ENCODE measurements at places on chromosomes 7 and 10. TPM values are rescaled to one million over a fixed set of nuclear protein-coding genes. Genes with fewer than 3 reads are reported as not detected.

- DNase-seq, result no peak
These were observed 42.6 kb upstream of the FAM133B start for GRCh38 chr7:92632791-92633190.

GRCh38 chr7:155750255-155751125 is 61.8 kb downstream of the SHH start:
- DNase-seq, result no peak

DNA sequence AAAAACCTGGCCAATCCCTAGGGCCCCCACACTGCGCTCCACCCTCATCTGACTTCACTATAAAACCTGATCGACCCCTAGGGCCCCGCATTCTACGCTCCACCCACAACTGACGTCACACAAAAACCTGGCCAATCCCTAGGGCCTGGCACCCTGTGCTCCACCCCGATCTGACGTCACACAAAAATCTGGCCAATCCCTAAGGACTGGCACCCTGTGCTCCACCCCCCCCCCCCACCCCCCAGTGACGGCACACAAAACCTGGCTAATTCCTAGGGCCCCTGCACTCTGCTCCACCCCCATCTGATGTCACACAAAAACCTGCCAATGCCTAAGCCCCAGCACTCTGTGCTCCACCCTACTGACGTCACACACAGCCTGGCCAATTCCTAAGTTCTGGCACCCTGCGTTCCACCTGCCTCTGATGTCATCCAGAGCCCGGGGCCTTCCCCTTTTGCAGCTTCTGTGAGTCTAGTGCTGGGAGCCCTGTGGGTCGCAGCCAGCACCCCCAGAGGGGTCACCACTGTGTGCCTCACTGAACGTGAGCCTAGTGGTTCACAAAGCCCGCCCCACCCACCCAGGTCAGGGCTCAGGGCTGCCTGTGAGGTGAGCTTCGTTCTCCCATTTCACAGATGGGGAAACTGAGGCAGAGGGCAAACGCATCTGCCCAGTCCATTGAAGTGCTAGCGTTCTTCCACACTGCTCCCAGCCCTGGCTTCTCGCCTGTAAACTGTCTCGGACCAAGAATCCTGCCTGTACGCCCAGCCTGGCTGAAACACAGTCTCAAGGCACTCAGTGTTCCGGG is 40.6 kb downstream of the MICALL2 start:
- no peak for DNase-seq

- no peak for DNase-seq
These were observed 77.8 kb upstream of the FAM133B start for GRCh38 chr7:92667816-92668535.

- DNase-seq, result no peak
These were observed 125.4 kb upstream of the PPP2R2D start for GRCh38 chr10:131775433-131775832.

- DNase-seq, result no peak
These were observed 24.3 kb downstream of the ABCB4 start for GRCh38 chr7:87451187-87451586.

DNA sequence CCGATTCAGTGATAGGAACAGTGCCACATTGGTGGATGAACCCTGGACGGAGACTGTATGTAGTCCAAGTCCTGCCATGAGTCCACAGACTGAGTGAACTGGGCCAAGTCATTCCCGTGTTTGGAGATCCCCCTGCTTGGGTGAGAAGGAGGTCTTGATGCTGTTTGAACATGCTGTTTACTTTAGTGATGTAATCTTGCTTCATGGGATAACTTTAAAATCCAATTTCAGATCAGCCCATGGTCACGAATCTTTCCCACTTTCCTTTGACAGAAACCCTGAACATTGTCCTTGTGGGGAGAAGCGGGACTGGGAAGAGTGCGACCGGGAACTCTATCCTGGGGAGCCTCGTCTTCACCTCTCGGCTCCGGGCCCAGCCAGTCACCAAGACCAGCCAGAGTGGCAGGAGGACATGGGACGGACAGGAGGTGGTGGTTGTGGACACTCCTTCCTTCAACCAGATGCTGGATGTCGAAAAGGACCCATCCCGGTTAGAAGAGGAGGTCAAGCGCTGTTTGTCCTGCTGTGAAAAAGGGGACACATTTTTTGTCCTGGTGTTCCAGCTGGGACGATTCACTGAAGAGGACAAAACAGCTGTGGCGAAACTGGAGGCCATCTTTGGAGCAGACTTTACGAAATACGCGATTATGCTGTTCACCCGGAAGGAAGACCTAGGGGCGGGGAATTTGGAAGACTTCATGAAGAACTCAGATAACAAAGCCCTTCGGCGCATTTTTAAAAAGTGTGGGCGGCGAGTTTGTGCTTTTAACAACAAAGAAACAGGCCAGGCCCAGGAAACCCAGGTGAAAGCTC is 26.6 kb downstream of the GIMAP8 start:
- DNase-seq, result no peak

DNA sequence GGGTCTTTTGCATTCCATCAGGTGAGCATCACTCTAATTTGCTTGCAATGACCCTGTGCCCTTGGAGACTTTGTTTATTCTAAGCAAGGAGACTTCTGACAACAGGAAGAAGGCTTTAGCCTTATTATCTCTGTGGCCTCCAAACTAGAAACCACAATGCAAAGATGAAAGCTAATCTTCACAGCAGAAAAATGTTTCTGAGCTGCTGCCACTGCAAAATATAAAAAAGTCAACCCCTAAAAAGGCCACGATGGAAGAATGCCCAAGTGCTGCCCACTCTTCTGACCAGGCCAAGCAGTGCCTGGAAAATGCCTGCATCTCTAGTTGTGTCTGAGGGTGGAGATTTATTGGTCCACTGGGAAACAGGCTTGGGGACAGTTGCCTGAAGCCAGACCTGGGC is 299.9 kb downstream of the C7orf25 start:
- no peak for DNase-seq

- DNase-seq, result no peak
These were observed 708 bp upstream of the GPR85 start for GRCh38 chr7:113087071-113087998.

DNA sequence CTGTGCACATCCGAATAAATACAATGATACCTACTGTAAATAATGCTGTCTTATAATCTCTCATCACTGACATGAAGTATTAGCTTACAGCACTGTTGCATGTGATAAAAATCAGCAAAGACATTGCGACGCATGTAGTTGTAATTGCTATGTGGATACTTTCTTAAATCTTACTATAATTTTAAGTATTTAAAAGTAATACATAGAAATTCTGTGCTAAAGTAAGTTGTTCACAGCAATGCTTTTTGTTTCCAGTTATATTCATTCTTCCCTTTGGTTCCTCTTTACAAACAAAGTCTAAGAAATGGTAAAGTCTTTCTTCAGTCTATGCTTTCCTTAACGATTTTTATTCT is 113.7 kb upstream of the DGKB start:
- DNase-seq, result no peak

- no peak for DNase-seq
These were observed 121.6 kb downstream of the ALOX5 start for GRCh38 chr10:45495438-45496152.

- DNase-seq, result no peak
These were observed 103.7 kb upstream of the ZPBP start for GRCh38 chr7:50196719-50197118.

DNA sequence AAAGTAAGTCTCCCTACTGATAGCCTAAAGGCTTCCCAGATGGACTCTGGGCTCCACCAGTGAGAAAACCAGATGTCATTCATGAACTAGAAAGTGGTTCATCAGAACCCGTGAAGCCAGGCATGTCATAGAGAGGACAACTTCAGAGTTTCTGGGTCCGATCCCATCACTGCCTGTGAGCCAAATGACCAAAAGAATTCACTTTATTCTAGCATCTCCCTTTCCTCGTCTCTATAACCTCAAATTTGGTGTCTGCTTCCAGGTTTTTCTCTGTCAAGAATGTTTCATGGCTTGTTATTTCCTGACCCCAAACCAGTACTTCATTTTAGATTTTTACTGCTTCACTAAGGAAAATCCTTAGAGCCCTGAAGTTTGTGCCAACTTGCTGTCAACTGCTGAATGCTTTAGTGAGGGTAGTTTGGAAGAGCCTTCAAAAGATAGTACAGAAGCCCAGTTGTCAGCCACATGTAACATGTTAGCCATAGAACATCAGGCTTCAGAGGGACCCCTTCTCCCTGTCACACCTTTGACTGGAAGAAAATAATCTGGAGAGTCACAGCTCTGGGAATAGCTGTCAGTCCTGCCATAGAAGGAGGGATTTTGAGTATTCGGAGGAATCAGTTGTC is 34.0 kb downstream of the ITGB8 start:
- DNase-seq, result no peak

DNA sequence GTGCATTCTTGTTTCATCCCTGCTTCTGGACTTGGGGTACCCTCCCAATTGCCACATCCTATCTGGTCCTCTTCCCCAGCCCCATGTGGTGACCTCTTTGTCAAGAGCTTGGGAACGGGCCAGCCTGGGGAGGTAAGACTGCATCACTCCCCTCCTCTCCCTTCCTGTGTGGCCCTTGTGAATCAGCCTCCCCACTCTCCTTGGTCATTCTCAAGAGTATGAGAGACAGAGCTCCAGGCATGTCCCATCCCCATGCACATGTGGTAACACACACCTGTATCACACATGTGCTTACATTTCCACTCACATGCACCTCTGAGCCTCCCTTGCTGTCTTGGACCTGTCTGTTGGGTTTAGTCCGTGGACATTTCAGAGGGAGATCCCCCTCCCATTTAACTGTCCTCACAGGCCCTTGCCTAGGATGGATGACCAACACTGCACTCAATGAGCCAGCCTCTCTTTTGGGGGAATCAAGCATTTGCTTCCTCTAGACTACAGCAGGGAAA is 2.6 kb downstream of the MRPL43 start:
- DNase-seq, result no peak

DNA sequence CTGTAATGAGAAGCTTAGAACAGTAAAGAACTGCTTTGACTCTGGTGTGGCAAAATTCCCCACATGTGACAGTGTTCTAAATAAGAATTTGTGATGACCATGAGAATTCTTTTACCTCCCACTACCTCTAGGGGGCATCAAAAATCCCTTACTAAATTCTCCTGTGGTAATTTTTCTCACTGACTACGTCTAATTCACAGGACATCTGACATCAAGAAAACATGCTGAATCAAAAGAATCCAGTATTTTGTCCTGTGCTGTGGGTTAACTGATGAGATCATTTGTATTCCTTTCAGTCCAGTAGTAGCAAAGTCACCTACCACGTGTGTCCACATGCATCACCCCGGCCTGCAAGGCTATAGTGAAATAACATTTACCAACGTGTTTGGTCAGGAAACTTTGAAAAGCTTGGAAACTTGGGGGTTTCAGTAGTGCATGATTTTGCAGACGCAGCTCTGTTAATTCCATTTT is 103.8 kb downstream of the ATE1 start:
- DNase-seq, result no peak

- DNase-seq, result no peak
These were observed 222.1 kb downstream of the GLI3 start for GRCh38 chr7:42014625-42015618.

DNA sequence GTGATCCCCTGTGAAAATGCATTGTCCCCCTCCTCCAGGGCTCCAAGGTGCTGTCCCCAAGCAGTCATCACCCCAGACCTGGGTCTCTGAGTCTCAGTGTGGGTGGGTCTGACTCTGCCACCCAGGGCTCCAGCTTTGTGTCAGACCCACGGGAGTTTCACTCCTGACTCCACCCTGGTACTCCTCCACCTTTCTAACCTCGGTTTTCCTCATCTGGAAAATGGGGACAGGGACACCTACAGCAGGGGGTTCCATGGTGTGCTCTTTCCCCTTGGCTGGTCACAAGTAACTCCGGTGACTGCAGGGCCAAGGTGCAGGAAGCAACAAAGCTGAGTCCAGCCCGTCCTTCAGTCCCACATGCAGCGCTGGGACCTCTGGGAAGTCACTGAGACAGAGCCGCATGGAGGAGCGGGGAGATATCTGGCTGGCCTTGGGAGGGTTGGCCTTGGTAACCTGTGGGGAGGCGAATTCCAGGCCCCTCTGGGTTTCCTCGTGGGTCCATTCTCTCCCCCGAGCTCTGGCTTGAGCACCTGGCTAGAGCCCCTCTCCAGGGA is 41.8 kb upstream of the RABGEF1 start:
- DNase-seq, result no peak

DNA sequence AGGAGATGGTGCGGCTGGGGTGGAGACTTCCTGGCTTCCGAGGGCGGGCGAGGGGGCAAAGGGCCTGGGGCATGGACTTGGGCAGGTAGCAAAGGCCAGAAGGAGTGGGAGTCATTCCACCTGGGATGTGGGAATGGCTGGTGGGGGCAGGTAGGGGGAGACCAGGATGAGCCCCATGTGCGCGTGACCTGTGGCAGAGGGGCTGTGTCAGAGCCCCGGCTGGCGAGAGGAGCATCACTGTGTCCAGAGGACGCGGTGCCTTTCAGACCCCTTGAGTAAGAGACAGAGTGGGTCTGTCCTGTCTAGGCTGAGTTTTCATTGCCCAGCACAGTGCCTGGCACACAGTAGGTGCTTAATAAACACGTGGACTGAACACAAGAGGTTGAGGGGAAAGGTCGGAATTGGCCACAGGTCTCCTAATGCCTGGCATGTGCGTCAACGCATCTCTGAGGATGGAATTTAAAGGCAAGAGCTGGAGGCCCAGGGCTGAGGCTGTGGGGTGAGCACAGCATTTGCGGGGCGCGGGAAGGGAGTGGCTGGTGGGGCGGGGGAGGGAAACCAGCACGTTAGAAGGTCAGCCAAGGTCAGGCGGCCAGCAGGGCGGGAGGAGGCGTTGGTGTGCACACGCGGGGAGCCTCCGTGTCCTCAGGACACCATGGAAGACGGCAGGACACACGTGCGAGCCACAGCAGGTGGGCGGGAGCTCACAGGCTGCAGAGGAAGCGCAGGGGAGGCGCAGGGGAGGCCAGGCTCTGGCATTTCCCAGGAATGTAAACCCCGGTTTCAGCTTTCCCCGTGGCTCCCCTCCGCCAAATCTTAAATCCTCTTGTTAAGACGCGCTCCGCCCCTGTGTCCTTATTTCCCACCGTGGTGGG is 51.8 kb downstream of the CUX1 start:
- no peak for DNase-seq

GRCh38 chr7:41792120-41792519 is 89.2 kb upstream of the INHBA start:
- DNase-seq, result no peak

- DNase-seq, result no peak
These were observed 13.1 kb upstream of the MRC1 start for GRCh38 chr10:17795813-17796594.

The CYP2C8 gene
- polyA plus RNA-seq, result 2.1 TPM

The TSPAN33 gene
- polyA plus RNA-seq, result 77.0 TPM

The MICALL2 gene
- 8.8 TPM for polyA plus RNA-seq

The RET gene
- polyA plus RNA-seq, result 26.1 TPM

The UCMA gene
- polyA plus RNA-seq, result not detected

The LBX1 gene
- polyA plus RNA-seq, result not detected

The SSC4D gene
- polyA plus RNA-seq, result 4.3 TPM

The PNLIPRP3 gene
- polyA plus RNA-seq, result not detected

The LIPK gene
- not detected for polyA plus RNA-seq

The PTER gene
- polyA plus RNA-seq, result 18.3 TPM

The LRRD1 gene
- polyA plus RNA-seq, result 0.24 TPM

The STAG3 gene
- polyA plus RNA-seq, result 11.7 TPM

The PTN gene
- polyA plus RNA-seq, result 163 TPM

The OR13A1 gene
- not detected for polyA plus RNA-seq

Data from right renal pelvis (tissue), 4 donors.